ENCODE measurements at places on chromosomes 12 and 14.

DNA sequence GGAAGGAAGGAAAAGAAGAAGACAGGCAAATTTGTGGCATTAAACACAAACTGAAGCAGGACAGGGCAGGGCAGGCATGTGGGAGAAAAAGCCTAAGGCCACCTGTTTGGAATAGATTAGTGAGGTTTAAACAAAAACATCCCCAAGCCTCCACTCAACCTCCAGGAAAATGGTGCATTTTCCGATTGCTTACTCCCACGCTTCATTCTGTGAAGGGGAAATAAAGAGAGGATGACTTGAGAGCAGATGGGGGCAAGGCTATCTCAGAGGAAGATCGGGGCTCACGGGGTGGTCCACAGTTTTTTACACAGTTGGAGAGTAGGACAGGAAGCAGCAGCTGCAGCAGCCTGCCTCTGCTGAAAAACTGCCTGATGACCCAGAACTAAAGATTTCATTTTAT is 250.9 kb downstream of the DUSP6 start:
- no peak for DNase-seq

DNA sequence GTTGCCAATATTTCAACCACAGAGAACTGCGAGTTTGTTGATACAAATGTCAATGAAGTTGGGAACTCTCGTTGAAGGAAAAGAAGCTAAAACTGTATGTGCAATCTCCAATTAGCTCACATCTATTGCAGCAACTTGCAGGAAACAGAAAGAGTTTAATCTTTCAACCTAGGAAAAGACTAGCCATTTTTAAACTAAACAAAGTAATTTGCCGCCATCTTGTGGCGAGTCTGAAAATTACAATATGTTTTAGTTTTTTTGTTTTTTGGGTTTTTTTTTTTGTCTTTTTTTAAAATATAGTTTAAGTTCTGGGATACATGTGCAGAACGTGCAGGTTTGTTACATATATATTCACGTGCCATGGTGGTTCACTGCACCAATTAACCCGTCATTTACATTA is 131.2 kb upstream of the FOXG1 start:
- DNase-seq, result no peak

DNA sequence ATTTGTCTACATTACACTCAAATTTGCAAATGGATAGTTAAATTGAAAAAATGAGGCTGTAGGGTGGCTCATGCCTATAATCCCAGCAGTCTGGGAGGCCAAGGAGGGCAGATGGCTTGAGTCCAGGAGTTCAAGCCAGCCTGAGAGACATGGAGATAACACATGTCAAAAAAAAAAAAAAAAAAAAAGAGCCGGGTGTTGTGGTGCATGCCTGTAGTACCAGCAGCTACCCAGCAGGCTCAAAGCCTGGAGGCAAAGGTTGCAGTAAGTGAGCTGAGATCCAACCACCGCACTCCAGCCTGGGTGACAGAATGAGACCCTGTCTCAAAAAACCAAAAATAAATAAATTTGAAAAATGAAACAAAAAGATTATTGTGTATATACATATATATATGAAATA is 119.9 kb upstream of the MGAT4C start:
- DNase-seq, result no peak

GRCh38 chr12:25682421-25682820 is 129.3 kb upstream of the LMNTD1 start:
- no peak for DNase-seq

- DNase-seq, result no peak
Observed at GRCh38 chr14:43901911-43902673, 605.0 kb downstream of the FSCB start.

GRCh38 chr12:88951860-88952561 is 371.7 kb upstream of the KITLG start:
- DNase-seq, result no peak
